Activated naive CD4-positive, alpha-beta T cell treated with anti-CD3 and anti-CD28 coated beads, Interleukin-2, amount 10 ng/mL, durations not matched to agents 7 days and 5 days (primary cell): ENCODE measurements at places on chromosomes 11 and 22.

DNA sequence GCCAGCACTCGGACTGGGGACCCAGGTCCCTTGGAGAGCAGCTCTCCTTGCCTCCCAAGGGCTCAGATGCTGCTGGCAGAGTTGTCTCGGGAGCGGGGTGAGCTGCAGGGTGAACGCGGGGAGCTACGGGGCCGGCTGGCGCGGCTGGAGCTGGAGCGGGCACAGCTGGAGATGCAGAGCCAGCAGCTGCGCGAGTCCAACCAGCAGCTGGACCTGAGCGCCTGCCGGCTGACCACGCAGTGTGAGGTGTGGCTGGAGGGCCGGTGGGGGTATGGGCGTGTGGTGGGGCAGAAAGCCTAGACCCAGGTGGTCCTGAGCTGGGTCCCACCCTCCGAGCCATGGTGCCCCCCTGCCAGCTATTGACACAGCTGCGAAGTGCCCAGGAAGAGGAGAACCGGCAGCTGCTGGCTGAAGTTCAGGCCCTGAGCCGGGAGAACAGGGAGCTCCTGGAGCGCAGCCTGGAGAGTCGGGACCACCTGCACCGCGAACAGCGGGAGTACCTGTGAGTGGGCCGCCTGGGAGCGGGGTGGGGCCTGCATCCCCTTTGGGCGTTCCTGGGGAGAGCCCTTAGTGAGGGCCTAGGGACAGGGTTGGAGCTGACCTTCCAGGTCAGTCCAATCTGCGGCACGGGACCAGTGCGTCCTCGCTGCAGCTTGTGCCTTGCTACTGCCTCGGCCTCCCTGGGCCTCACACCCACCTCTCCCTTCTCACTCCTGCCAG lies 5.8 kb upstream of the RPS6KA4 start:
- no peaks in the 10 kb centered on the region for H3K27me3 ChIP-seq
- DNase-seq, result no peak
- H3K4me3 ChIP-seq, result no peak overlapping the region
- peaks cover 10% of the 10 kb centered on the region for H3K36me3 ChIP-seq
- no peak overlapping the region for H3K27ac ChIP-seq

- H3K27ac ChIP-seq, result no peak overlapping the region
- H3K4me3 ChIP-seq, result no peak overlapping the region
- peaks cover 62% of the 10 kb centered on the region for H3K27me3 ChIP-seq
- no peaks in the 10 kb centered on the region for H3K4me1 ChIP-seq
These were observed 30.9 kb upstream of the CACNG2 start for GRCh38 chr22:36734171-36735058.

DNA sequence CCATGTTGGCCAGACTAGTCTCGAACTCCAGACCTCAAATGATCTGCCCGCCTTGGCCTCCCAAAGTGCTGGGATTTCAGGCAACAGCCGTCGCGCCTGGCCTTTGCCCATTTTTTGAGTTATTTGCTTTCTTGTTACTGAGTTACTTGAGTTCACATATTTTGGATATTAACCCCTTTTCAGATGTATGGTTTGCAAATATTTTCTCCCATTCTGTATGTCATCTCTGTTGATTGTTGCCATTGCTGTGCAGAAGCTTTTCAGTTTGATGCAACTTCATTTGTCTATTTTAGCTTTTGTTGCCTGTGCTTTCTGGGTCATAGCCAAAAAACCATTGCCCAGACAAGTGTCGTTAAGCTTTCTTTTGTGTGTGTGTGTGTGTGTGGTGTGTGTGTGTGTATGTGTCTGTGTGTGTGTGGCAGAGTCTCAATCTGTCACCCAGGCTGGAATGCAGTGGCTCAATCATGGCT lies 6.8 kb downstream of the TSGA10IP start:
- H3K4me3 ChIP-seq, result no peak overlapping the region
- no peak for DNase-seq
- no peaks in the 10 kb centered on the region for H3K36me3 ChIP-seq
- peaks cover 29% of the 10 kb centered on the region for H3K27me3 ChIP-seq
- H3K27ac ChIP-seq, result no peak overlapping the region

- H3K27me3 ChIP-seq, result no peaks in the 10 kb centered on the region
- H3K27ac ChIP-seq, result no peak overlapping the region
- no peak for DNase-seq
- H3K4me3 ChIP-seq, result no peak overlapping the region
These were observed 91.9 kb upstream of the TMEM45B start for GRCh38 chr11:129723761-129724162.

DNA sequence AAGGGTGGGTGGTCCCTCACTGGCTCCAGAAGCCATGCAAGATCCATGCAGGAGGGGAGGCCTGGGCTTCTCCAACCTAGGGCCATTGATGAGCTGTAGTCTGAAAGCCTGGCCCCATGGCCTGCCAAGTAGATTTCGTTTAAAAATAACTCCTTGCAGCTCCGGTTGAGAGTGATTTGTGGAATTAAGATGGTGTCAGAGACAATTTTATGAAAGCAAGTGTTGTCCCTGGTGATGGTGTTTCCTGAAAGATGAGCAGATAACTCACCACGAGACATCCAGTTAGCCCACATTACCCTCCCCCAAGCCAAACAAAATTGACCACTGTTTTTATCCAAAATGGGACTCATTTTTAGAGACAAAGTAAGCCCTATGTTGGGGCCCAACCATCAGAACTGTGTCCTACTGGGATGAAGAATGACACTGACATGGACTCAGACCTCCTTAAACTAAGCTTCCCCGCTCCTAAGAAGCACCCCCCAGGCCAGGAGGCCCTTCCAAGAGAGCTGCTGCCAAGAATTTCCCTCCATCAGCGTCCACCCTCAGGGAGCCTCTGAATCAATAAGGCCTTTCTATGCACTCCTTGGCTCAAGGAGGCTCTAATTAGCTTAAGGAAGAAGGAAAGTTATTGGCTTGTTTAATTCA lies 174.2 kb upstream of the NCAM1 start:
- H3K4me1 ChIP-seq, result no peaks in the 10 kb centered on the region
- no peak overlapping the region for H3K4me3 ChIP-seq
- no peaks in the 10 kb centered on the region for H3K36me3 ChIP-seq
- H3K27me3 ChIP-seq, result peaks cover 6% of the 10 kb centered on the region
- H3K27ac ChIP-seq, result no peak overlapping the region
